Fibroblast of the aortic adventitia (primary cell): ENCODE measurements at places on chromosomes 11 and 22. TPM values are rescaled to one million over a fixed set of nuclear protein-coding genes. Genes with fewer than 3 reads are reported as not detected.

PDGFB gene
- 0.09 and 0.57 TPM in 2 replicates for total RNA-seq

TRPC6 gene
- 0.16 and 0.72 TPM in 2 replicates for total RNA-seq

CASP5 gene
- total RNA-seq = not detected in 2 replicates

FOLR2 gene
- not detected in 2 replicates for total RNA-seq

DENND6B gene
- total RNA-seq = 2.8 and 4.3 TPM in 2 replicates

APOL1 gene
- total RNA-seq = 10.3 and 29.4 TPM in 2 replicates

PELI3 gene
- 9.0 and 10.8 TPM in 2 replicates for total RNA-seq

NTM gene
- total RNA-seq = 3.4 and 52.2 TPM in 2 replicates

OR4D5 gene
- not detected in 2 replicates for total RNA-seq

DRD4 gene
- 0.09 and 0.16 TPM in 2 replicates for total RNA-seq

SAA4 gene
- total RNA-seq = 0.27 TPM in 1 of 2 replicates, not detected in the other
